Fibroblast of skin of right biceps (primary cell): ENCODE measurements at places on chromosomes 12 and 14.

DNA sequence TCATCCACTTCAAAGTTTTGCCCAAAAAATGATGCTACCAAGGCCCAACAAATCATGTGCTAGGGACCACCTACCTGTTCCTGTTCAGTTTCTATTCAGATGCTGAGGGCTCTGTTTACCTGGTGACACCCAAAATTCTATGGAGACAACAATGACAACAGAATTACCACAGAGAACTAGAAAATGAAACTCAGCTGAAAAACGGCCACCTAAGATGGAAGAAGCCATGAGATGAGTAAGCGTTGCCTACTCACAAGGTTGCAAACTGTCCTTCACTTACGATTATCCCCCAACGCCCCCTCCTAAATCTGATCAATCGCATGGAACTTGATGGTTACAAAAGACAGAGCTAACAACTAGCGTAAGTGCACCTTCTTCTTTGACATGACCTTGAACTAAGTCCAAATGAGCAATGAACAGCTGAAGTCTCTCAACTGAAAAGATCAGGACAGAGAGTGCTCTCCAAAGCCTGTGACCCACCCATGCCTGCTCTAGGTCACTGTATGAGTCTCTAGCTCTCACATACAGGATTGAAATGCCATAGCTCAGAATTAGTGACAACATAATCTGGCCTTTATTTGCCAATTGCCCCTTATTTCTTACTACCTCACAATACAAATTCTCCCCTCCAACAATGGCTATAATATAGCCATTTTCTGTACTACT, at the start of gene RNASE11:
Gene RNASE11, minus strand, starts transcription at position 513 of the 666 bp plus-strand sequence.
- DNase-seq: no peak

DNA sequence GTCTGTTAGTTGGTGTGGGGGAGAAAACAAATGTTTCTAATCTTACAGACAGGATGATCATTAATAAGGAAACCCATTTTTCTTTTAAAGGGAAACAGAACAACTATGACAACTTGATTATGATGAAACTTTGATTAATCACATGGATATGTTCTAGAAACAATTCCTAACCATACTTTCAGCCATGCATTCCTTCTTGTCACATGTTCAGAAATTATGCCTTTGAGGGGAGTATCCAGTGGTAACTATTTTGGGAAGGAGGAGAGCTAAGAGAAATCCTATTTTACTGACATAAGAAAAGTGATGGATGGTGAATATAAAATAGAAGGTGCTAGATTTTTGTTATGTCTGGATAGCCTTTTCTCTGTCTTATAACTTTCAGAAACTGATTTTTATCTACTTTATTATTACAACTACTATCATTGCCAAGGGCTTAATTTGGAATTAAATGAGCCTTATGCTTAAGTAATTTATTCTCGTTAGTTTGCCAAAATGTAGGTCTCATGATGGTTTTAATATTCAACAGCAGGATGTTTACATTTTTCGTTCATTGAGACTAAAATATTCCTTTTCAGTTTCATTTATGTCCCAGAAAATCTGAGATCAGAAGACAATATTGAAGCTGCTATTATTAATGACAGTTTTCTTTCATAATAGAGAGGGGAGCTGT, 200.1 kb downstream of the TMTC2 start:
- peak; percentile 58 for DNase-seq

- peak; percentile 62 for DNase-seq
Observed at GRCh38 chr12:65823513-65824375, 539 bp upstream of the HMGA2 start.

DNA sequence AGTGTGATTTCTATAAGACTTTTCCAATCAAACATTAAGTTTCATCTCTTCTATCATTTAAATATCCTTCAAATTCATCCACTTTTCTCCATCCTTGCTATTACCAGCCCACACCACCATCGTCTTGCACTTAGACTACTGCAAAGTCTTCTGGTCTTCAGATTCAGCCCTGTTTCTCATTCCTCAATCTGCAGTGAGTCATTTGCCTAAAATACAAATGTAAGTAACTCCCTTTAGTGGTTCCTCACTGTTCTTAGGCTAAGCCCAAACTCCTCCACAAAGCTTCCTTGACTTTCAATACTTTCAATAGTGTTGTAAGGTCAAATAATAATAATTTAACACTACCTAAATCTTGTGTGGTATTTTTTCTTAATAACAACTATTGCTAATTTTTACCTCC, 83.3 kb downstream of the PLEKHG7 start:
- peak; percentile 40 for DNase-seq

GRCh38 chr12:13504736-13505135, 308.2 kb downstream of the EMP1 start:
- DNase-seq: no peak

GRCh38 chr14:101373690-101374295, 187.5 kb upstream of the DIO3 start:
- DNase-seq: no peak

GRCh38 chr12:128715485-128715884, 108.3 kb downstream of the SLC15A4 start:
- DNase-seq: no peak

- no peak for DNase-seq
Observed at GRCh38 chr12:64891629-64892028, 67.2 kb downstream of the TBC1D30 start.

GRCh38 chr14:100155049-100155621, 4.3 kb downstream of the DEGS2 start:
- DNase-seq: no peak

GRCh38 chr12:41959271-41959670, 185.4 kb downstream of the GXYLT1 start:
- DNase-seq: no peak

DNA sequence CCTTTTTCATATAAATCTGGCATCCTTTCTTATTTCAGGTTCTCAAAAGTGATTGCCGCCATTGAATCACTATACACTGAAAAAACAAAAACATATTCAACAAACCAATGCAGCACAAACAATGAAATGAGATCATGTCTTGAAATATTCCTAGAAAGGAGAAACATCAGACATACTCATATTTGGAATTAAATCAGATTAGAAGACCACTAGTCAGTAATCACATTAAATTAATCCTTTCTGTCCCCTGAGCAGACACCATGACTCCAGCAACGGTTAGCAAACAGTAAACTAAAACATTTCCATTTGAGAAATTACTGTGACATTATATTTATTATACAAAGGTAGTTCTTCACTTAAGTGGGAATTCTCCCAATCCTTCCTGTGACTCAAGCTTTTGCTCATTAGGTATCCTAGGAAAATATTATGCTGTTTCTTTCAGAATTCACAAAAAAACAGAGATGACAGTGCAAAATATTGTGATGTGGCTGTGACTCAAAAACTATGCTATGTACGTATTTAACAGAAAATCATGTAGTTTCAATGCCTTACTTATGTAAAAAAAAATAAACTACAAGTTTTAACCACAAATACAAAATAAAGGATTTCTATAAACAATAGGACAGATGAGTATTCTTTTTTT, 29.7 kb downstream of the CPNE8 start:
- DNase-seq: no peak

GRCh38 chr12:117053050-117053400, 46.2 kb downstream of the TESC start:
- DNase-seq: no peak

DNA sequence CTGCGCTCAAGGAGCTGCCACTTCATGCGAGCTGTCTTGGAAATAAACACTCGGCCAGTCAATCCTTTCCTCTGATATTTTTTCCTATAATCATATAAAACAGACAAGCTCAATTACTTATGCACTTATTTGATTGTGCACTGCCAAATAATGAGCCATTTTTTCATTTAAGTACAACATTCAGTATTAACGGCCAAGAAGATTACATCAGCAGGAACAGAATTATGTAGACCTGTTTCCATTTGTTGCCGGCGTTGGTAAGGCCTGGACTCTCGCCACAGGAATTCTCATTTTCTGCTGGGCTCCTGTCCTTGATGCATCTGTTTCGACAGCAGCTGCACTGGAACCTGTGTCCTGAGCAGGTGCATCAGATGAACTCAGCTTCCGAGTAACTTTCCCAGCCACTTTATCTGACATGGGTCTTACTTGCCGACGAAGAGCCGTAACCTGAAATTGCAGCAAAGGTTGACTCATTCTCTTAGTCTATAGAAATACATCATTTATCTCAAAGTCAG, 110.2 kb downstream of the KIF21A start:
- no peak for DNase-seq

GRCh38 chr12:51071663-51072062, 11.7 kb downstream of the CSRNP2 start:
- DNase-seq: no peak

DNA sequence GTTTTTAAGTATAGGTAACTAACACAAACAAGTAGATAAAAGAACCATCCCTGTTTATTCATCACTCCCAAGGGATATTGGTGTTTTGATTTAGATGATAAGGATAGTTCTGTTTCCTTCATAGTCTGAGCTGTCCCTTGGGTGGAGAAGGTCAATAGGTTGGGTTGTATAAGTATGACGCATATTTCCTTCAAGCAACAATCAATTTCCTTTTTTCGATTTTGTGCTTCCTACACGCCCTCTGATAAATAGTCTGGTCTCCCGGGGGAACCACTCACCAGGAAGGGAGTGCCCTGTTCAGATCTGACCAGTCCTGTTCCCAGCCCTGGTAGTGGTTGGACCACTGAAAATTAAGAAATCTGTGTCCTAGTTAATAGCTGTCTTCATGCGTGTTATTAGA, 378.8 kb upstream of the FAR2 start:
- DNase-seq: no peak

DNA sequence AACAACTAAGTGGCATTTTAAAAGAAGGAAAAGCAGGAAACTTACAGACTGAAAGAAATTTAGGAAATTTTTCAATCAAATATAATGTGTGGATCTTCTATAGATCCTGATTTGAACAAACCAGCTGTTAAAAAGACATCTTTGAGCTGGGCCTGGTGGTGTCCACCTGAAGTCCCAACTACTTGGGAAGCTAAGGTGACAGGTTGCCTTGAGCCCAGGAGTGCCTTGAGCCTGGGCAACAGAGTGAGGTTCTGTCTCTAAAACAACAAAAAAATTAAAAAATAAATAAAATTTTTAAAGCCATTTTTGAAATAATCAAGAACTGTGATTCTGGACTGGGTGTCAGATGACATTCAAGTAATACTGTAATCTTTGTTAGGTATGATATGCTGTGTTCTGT, 7.0 kb downstream of the CKAP4 start:
- no peak for DNase-seq

GRCh38 chr12:110339184-110339952, 58.3 kb downstream of the ATP2A2 start:
- no peak for DNase-seq

DNA sequence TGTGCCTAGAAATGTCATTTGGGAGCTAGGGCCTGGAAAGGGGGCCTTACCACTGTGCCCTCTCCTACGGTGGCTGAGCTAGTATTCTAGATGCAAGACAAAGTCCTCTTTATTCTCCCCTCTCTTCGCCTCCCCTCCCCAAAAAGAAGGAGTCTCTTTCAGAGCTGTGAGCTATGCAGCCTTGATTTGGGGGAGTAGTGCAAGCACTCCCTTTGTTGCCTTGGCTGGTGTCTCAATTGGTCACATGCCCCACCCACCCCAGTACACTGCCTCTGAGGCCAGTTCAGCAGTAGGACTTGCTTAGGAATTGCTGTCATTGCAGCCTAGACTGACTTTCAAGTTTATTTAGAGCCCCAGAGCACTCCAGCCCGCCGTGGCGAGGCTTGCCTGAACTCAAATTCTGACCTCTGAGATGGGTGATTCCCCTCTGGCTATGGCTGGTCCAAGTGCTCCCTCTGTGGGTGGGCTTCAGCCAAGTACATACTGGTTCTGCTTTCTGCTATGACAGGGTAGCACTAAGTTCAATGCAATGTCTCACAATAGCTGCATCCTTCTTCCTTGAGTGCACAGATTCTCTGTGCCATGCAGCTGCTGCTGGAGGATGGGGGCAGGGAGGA, 37.0 kb upstream of the FBXO33 start:
- DNase-seq: peak; percentile 14

- peak; percentile 79 for DNase-seq
Observed at GRCh38 chr14:38199739-38200138, 8.0 kb upstream of the SSTR1 start.

DNA sequence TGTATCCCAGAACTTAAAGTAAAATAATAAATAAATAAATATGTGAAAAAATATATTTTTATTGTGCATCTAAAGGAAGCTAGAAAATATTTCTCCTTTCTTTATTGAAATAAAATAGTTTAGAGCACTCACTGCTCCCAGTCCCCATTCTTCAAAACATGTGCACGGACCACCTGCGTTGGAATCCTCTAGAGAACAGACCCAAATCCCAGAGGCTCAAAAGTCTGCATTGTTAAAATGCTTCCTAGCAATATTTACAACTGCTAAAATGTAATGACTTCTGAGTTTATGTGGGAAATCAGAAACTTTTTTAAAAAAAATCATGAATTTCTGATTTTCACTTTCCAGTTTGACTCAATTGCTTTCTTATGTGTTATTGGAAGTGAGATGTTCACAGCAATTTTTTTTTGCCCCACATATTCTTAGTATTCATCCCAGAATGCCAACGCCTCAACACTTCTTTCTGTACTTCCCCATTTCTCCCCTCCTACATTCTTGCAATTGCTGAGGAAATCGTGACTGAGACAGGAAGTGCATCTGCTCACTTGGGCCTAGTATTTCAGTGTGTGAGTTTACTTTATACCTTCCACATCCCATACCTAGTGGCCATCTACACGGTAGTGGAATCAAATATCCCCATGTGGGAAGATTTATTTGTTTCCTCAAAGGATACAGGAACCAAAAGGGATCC, 116.0 kb upstream of the FLRT2 start:
- DNase-seq: peak; percentile 32

GRCh38 chr14:65804439-65805112, 392.0 kb downstream of the FUT8 start:
- no peak for DNase-seq

DNA sequence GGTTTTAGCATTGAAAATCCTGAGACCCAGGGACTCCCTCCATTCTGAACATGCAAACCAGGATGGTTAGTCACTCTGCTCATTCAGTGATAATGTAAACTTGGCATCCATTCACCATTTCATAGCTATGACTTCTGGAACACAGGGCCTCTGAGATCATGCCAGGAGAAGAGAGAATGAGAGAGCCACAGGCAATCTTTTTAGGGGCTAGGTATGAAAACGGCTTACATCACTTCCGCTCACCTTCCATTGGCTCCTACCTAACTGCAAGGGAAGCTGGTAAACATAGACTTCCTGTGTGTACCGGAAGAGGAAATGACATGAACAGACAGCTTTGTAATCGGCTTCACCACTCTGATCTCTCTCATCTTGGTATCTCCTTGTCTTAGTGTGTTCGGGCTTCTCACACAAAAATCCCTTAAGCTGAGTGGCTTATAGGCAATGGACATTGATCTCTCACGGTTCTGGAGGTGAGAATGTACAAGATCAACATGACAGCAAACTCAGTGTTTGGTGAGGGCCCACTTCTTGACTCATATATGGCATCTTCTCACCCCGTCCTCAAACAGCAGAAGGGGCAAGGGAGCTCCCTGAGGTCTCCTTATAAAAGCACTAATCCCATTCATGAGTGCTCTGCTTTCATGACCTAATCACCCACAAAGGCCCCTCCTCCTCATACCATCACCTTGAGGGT, 465.9 kb upstream of the TBX3 start:
- DNase-seq: peak; percentile 95
